NCI-H1436 (cell line): ENCODE measurements at places on chromosomes 6 and 20.

DNA sequence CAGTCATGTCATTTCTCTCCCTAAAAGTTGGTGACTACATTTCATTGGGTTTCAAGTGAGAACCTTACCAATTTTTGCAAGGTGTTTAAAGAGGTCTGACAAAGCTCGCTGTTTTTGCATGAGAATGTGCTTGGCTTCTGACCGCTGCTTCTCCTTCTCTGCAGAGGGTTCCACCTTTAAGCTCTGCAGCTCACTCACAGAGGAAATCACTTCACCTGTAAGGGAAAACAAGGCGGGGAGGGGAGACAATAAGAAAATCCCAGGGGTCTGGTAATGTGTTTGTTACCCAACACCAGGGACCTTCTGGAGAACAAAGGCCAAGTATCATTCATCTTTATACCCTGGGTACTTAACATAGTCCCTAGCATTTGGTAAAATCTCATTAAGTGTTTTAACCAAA, 40.0 kb upstream of the LYRM2 start:
- DNase-seq: peak; percentile 63

DNA sequence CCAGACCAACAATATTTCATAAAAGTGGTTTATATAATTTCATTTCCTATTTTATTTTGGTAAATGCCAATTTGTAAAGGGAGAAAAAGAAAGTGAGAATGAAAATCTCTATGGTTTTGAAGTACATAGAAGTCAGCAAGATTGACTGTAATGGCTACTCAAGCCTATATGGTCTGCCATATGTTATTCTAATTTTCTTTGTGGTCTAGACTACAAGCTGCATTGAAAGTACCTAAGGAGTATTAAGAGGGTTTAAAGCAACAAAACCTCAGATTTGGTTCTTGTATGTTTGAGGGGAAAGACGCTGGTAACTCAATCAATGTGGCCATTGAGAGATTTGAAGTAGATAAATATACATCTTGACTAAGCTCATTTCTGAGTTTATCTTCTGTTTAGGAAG, 193.5 kb upstream of the EYA4 start:
- no peak for DNase-seq

GRCh38 chr6:70299456-70299855, 3.4 kb downstream of the COL9A1 start:
- DNase-seq: no peak

DNA sequence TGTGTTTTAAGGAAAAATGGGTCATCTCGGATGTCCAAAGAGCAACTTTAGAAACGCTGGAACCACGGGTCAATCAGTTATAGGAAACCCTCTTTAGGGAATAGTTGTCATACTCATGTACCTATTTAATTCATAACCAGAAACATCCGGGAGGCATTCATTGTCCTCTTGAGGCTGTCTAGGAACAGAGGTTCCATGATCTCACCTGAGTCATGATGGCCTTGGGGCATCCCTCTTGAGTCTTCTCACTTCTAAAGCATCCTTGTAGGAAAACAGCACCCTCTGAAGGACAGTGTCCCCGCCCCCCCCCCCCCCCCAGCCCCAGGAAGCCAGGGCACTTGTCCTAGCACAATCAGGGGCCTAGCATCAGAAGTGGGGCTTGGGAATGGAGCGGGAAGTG, 46.3 kb upstream of the CDH4 start:
- no peak for DNase-seq

- no peak for DNase-seq
Observed at GRCh38 chr6:131281471-131282270, 146.4 kb downstream of the AKAP7 start.

DNA sequence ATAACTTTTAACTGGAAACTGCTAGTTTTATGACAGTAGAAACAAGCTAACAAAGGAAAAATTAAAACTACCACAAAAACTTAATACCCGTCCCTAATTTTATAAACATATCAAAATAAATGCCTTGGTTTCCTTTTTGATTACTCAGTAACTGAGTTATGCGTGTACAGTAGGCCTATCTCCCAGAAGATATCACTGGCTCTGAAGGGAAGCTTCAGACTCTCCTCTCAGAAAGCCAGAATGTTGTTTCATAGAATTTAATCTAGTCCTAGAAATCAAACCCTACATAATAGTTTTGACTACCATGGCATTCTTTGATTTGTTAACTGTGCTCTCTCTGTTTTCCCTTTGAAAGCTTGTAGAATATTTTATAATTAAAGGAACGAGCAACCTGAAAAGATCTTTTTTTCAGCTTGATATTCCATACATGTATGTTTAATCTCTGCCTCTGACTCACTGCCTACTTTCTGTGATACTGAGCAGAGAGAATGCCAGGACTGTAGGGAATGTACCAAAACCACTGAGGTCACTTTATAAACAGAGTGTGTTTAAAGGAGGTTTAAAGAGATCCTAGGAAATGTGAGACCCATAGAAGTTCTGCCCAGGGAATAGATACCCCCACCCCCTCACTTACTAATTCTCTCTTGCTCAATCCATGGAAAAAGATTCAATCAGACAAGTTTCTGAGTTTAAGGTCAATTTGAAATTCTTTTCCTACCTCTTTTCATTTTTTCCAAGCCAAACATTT, 311.5 kb downstream of the HDGFL1 start:
- DNase-seq: no peak

GRCh38 chr6:107554918-107555317, 65.0 kb downstream of the SOBP start:
- no peak for DNase-seq

DNA sequence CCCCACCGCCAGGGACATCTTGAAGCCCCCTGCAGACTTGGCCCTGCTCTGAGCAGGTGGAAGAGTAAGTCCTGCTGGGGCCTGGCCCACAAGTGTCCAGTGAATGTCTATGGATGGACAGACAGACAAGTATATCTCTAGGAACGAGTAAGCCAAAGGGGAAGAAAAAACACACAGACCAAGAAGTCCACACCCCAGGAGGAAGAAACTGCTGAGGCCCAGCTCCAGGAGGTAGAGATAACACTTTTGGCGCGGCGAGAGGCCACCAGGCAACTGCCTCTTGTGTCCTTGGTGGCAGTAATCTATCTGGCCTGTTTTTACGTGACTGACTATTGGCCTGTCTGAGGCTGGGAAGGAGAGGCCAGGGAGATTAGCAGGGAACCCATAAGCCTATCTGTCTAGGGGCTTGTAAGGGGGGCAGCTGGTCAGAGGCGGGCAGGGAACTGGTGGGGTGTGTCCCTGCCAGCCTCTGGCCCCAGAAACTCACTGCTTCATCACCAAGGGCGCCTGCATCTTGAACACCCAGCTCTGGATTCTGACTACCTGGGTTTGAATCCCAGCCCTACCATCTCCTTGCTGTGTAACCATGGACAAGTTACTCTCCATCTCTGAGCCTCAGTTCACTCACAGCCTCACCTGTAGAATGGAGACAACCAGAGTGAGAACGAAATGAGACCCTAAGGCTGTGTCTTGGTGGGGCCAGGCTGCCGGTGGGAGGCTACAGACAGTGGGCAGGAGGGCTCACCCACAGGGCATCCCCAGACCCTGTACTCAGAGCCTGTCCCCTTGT, 31.3 kb downstream of the C20orf203 start:
- no peak for DNase-seq

GRCh38 chr6:10849901-10850300, 11.6 kb upstream of the MAK start:
- no peak for DNase-seq

DNA sequence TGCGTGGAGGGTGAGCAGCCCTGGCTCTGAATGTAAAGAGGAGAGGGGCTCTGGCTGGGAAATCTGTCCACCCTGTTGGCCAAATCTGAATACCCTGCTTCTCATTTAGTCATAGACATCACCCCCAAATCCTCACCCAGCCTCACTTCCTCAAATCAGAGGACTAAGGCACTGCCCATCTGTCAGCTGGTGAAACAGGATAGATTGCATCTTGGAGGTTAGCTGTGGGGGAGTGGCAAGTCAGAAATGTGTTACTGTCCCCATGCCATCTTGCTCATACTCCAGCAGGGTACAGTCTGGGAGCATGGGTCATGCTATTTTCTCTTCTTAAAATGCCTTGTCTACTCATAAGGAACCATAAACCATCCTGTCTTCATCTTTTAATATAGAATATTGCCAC, 9.5 kb upstream of the DTNBP1 start:
- DNase-seq: no peak

GRCh38 chr6:9806195-9806594, 608.7 kb downstream of the TFAP2A start:
- no peak for DNase-seq

- DNase-seq: no peak
Observed at GRCh38 chr6:142696123-142697000, 248.6 kb downstream of the HIVEP2 start.

GRCh38 chr6:119799596-119800509, 450.3 kb upstream of the MAN1A1 start:
- no peak for DNase-seq

DNA sequence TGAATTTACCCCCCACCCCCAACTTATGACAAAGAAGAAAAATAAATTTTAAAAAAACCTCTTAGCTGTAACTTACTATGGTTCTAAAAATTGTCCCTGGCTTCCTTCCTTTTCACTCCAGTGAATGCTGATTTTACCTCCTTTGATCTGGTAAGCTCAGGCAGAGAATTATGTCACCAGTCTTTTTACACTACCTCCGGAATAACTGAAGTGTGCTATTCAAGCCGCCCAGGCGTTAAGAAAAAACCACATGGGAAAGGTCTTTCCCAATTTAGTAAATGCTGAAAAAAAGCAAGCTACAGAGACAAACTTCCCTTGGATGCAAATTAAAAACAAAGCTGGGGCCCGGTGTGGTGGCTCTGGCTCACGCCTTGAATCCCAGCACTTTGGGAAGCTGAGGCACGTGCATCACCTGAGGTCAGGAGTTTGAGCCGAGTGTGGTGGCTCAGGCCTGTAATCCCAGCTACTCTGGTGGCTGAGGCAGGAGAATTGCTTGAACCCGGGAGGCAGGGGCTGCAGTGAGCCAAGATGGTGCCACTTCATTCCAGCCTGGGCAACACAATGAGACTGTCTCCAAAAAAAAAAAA, 12.4 kb downstream of the SNX5 start:
- DNase-seq: no peak

DNA sequence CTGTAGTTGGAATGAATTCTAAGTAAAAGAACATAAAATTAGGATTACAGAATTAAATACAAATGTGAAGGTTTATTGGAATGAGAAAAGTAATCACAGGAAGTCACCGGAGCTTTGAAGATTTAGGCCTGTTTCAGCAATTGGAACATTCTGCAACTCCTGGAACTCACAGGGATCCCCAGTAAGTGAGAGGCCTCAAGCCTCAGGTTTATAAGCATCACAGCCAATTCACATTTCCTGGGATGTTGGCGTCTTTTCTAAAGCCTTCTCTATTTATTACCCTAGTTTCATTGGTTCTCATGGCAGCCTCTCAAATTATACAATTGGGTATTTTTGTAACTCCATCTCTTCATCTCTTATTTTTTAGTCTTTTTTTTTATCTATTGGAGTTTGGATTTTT, 90.4 kb upstream of the HIVEP1 start:
- no peak for DNase-seq

- DNase-seq: no peak
Observed at GRCh38 chr6:73123632-73124329, 101.5 kb downstream of the KHDC1L start.

DNA sequence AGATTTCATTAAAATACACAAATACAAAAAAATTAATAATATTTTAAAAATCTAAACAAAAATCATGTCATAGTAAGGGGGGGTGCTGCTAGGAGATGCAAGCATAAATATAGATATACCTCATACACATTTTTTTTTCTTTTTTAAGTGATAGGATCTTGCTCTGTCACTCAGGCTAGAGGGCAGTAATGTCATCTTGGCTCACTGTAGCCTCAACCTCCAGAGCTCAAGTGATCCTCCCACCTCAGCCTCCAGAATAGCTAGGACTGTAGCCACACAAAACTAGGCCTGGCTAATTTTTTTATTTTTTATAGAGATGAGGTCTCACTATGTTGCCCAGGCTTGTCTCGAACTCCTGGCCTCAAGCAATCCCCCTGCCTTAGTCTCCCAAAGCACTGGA, 90.8 kb downstream of the HACE1 start:
- DNase-seq: no peak

GRCh38 chr6:99318566-99318965, 30.9 kb downstream of the FAXC start:
- no peak for DNase-seq

- no peak for DNase-seq
Observed at GRCh38 chr6:156963712-156964700, 186.8 kb downstream of the ARID1B start.

- no peak for DNase-seq
Observed at GRCh38 chr6:169158691-169159090, 95.0 kb downstream of the THBS2 start.

DNA sequence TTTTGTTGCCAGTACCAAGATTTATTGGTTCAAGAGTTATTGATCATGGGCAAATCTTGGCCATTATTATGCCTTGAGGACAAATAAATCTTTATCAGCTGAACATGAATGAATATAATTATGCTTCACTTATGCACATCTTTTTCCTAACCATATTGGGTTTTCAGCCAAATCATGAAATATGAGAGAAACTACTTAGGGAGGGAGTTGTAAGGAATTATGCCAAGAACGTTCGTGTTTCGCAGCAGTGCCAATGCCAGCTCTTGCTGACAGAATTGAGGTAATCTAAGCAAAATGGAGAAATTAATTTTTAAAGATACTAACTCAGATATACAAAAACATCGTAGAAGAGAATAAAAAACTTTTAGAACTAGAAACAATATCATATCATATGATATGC, 301.1 kb upstream of the SASH1 start:
- no peak for DNase-seq

GRCh38 chr6:42781796-42782688, at the start of gene BICRAL:
BICRAL (plus strand) TSS chr6:42782052; CDS start chr6:42822023, 39,971 bp downstream.
- peak; percentile 63 for DNase-seq

GRCh38 chr20:58715801-58716475, 23.3 kb downstream of the NPEPL1 start:
- DNase-seq: no peak

GRCh38 chr6:5468586-5468985, 207.3 kb downstream of the FARS2 start:
- DNase-seq: no peak

DNA sequence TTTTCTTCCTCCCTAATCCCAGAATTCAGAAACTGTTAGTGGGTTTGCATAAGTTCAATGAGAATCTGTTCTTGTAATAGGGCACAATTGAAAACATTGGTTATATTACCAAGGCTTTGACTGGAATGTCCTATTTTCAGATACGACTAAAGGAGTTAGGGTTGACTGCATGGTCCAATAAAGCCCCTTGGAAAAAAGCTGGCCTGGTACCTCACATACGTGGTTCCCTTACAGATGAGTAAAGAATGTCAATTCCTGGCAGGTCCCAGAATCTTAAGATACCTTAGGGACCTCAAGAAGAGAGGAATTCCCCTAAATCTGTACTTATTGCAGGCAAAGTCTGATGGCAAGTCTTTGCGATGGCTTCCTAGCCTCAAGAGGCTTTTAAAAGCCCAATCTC, 4.6 kb downstream of the PPDPF start:
- no peak for DNase-seq

- DNase-seq: no peak
Observed at GRCh38 chr6:48476257-48476656, 365.3 kb upstream of the PTCHD4 start.

DNA sequence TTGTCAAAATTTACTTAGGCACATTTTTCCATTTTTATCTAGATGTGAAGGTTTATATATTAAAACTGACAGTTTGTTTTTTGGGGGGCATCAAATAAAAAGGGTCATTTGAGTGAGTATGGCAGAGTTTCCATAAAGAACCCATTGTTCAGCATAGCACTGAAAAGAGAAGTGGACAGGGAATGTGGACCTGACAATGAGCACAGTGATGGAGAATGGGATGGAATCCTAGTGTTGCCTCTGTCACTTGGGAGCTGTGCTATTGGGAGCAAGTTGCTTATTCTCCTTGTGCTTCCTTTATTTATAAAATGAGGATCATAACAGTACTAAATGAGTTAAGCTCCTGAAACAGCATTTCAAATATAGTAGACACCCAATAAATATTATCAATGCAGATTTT, 130.7 kb upstream of the SIM1 start:
- no peak for DNase-seq
